ENCODE measurements at places on chromosomes 4 and X.

- no peak for DNase-seq
Observed at GRCh38 chrX:120575379-120576114, 14.8 kb upstream of the CUL4B start.

- no peak for DNase-seq
Observed at GRCh38 chrX:112698946-112699345, 19.2 kb upstream of the LHFPL1 start.

- no peak for DNase-seq
Observed at GRCh38 chr4:10384974-10385373, 72.3 kb downstream of the ZNF518B start.

- no peak for DNase-seq
Observed at GRCh38 chrX:53265771-53266574, 15.4 kb downstream of the IQSEC2 start.

- no peak for DNase-seq
Observed at GRCh38 chrX:146863566-146863965, 49.0 kb upstream of the CXorf51A start.

DNA sequence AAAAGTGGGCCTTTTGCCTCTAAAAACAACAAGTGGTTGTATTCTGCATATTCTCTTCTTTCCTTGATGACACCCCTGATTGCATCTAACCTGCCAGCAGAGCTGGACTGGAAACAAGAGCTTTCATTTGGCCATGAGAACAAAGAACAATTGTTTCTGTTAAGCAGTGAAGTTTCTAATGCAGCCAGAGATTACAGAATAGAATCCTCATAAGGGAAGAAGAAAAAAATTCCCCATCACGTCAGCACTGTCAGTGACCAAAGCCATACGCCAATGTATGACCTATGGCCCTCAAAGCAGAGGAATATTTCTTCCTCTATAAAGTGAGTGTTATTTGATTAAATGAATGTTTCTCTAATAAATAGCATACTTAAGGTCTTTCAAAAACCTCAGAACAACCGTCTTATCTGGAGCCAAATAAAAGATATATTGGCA is 529.1 kb upstream of the INTU start:
- no peak for DNase-seq

DNA sequence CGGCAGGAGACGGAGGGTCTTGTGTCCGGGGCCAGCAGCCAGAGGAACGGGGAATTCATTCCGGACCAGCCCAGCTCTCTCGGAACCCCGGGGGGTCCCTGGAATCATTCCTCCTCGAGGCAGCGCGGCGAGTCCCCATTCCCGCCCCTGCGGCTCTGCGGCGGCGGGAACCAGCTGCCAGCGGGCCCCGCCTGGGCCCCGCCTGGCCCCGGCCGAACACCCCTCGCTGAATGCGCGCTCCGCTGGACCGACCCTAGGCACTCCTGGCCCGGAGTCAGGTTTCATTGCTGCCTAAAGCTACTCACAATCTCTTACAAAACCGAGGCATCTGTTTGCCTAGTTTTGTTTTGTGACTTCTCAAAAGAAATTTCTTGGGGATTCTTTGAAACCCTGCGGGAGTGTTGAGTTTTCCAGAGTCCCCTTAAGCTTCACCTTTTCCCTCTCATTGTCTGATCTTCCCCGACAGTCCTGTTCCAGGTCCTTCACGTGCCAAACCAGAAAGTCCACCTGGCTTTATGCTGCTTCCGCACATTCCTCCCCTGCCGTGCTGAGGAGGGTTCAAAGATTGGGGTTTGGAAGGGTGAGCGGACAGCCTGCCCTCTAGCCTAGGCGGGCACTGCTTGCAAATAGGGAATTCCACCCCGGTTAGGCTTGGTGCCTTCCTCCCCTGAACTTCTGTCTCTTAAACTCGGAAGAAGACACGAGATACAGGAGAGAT is 789 bp downstream of the ARHGAP10 start:
- DNase-seq, result no peak

- no peak for DNase-seq
Observed at GRCh38 chr4:20017777-20018115, 234.0 kb upstream of the SLIT2 start.

DNA sequence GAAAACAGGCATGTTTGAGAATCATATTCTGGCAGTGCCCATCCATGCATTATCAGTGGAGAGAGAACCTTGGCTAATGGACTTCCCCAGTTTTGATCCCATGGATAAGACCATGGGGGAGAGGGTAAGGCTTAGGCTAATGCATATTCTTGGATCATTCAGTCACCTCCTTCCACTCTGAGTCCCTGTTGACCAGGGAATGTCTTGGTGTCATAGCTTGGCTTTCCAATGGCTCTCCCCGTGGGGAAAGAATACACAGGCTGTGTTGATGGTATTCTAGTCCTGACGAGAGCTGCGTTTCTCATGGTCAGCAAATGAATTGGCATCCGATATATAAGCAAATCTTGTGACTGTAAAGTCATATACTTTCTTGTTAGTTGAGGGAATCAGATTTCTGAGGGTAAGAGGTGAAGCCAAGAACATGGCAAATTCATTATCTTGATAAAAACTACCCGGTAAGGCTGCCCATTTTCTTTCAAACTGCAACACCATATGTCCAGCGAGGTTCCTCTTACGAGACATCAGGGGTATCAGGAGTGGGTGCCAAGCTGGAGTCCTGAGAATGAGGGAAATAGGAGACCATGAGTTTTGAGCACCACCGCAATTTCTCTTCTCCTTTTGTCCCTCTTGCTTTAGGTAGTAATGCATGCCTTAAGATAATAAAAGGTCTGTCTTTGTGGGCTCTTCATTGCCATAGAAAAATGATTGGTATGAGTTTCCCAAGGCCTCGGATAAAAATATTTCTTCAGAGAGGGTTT is 18.0 kb downstream of the RHOH start:
- no peak for DNase-seq

DNA sequence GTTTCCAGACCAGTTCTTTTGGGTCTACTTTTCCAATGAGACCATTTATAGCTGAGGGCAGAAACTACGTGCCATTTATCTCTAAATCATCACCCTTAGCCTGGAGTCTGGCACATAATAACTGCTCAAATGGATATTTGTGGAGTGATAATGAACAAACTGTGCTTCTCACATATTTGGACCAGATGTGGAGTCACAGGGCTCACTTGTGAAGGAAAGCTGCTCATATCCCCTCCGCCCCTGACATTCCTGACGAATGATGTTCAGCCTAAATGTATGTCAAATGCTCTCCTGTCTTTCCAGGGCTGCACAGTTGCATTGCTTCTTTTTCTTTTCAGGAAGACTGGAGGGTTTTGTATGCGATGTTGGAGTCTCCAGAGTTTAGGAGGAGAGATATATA is 110.1 kb downstream of the GBA3 start:
- DNase-seq, result no peak

DNA sequence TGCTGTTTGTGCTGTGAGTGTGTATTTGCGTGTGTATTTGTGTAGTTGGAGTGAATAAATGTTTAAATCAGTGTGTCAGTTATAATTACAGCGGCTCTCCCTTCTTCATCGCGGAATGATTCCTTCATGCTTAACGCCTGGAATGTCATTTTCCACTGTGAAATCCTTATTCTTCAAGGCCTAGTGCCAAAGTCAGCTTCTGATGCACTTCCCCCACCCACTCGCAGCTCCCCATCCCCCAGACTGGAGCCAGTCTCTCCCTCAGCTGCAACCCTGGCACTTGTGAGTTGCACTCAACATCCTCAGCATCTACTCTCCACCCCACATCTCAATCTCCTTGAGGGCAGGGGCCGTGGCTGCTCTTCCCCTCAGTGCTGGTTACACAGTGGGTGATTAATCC is 583.0 kb downstream of the BCOR start:
- no peak for DNase-seq

All from stimulated activated CD8-positive, alpha-beta memory T cell treated with anti-CD3 and anti-CD28 coated beads, Interleukin-15, amount 100 ng/mL, for 4 hours (primary cell).